Large intestine (tissue), 12 donors: ENCODE measurements at places on chromosomes 7 and 10.

GRCh38 chr10:132904181-132904813 lies 38.1 kb downstream of the CFAP46 start:
- DNase-seq = no peak

- DNase-seq = no peak
Observed at GRCh38 chr7:27513885-27514284, 148.8 kb downstream of the HIBADH start.

GRCh38 chr7:78090616-78091015 lies 292.0 kb downstream of the PHTF2 start:
- no peak for DNase-seq

DNA sequence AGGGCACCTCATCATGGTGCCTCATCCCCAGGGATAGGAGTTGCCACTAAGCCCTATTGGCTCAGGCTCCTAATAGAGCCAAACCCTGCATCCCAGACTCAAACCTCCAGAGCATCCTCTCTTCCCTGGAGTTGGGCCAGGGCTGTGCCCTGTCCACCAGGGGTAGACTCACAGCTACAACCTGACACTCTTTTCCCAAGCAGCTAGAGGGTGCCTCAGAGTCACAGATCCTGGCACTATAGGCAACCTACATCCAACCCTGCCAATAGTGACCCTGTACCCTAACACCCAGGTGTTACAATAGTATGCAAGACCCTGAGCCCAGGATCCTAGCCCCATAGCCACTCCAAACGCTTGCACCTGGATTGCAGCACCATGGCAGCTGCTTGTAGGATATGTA lies 64.0 kb upstream of the PLA2G12B start:
- DNase-seq = no peak

DNA sequence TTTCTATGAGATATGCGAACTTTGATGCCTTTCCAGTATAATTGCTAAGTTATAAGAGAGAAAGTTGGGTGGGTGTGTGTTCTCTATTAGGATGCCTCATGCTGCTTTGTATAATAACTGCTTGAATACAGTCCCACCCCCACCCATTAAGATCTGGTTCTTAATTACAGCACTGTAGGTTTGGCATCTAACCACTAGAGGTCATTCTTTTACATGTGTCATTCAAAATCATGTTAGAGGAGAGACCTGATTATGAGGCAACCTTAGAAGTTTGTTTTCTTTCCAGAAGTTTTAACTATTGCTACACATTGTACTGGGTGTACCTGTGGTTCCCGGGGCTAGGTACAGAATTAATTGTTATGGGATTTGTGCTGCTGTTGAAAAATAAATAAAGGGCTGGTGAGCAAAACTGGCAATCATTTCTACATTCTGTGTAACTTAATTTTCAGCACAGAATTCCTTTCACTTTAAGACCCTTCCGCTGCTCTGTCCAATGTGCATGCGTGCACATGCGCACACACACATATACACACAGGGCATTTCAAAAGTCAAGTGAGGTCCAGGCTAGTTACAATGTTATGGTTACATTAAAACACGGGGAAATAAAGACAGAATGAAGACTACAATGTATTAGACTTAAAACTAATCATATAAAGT lies 1156.3 kb downstream of the SORCS3 start:
- no peak for DNase-seq
